ENCODE measurements at places on chromosomes 11 and 22. TPM values are rescaled to one million over a fixed set of nuclear protein-coding genes. Genes with fewer than 3 reads are reported as not detected.
A peak's percentile ranks its signal among the peaks of the same experiment; 100 is the strongest.

Gene CAVIN3
- total RNA-seq, result 71.8 TPM

Gene DEPDC5
- total RNA-seq, result 30.6 TPM

Gene DKK3
- 309 TPM for total RNA-seq

Gene OR51B5
- total RNA-seq, result 3.6 TPM

Gene MGAT3
- total RNA-seq, result 38.0 TPM

Gene BARX2
- 0.36 TPM for total RNA-seq

Gene CLMP
- total RNA-seq, result 4.2 TPM

- no peak overlapping the region for H3K4me3 ChIP-seq
- no peak overlapping the region for H3K27ac ChIP-seq
- H3K36me3 ChIP-seq, result no peaks in the 10 kb centered on the region
- DNase-seq, result no peak
- H3K4me1 ChIP-seq, result no peaks in the 10 kb centered on the region
Observed at GRCh38 chr11:65788821-65789220, 2.0 kb downstream of the OVOL1 start.

- no peak for DNase-seq
- no peak overlapping the region for H3K27ac ChIP-seq
- no peaks in the 10 kb centered on the region for H3K27me3 ChIP-seq
Observed at GRCh38 chr22:27808451-27809225, 7.1 kb upstream of the MN1 start.

DNA sequence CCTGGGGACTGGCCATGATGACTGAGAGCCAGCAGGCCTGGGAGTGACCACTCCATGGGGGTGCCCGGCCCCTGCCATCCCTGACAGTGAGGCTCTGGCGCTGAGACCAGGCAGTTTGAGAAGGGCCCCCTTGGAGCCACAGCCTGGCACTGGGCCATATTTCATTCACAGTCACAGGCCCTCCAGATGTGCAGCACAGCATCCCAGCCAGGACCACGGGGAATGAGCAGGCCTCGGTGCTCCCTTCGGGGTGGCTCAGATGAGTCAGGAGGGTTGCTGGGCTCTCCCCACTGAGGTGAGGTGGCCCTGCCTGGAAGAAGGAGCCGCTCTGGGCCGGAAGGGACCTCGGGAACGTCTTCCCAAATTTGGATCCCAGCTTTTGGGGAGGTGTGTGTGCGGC, 53.0 kb downstream of the GRAMD4 start:
- H3K27ac ChIP-seq, result no peak overlapping the region
- no peaks in the 10 kb centered on the region for H3K27me3 ChIP-seq

- H3K27me3 ChIP-seq, result peaks cover 74% of the 10 kb centered on the region
- DNase-seq, result no peak
- H3K36me3 ChIP-seq, result no peaks in the 10 kb centered on the region
Observed at GRCh38 chr11:68843052-68843561, 1.4 kb upstream of the CPT1A start.

- no peaks in the 10 kb centered on the region for H3K4me1 ChIP-seq
- no peaks in the 10 kb centered on the region for H3K36me3 ChIP-seq
- H3K4me3 ChIP-seq, result no peak overlapping the region
- H3K27ac ChIP-seq, result no peak overlapping the region
Observed at GRCh38 chr22:19784384-19785175, 24.0 kb downstream of the TBX1 start.

DNA sequence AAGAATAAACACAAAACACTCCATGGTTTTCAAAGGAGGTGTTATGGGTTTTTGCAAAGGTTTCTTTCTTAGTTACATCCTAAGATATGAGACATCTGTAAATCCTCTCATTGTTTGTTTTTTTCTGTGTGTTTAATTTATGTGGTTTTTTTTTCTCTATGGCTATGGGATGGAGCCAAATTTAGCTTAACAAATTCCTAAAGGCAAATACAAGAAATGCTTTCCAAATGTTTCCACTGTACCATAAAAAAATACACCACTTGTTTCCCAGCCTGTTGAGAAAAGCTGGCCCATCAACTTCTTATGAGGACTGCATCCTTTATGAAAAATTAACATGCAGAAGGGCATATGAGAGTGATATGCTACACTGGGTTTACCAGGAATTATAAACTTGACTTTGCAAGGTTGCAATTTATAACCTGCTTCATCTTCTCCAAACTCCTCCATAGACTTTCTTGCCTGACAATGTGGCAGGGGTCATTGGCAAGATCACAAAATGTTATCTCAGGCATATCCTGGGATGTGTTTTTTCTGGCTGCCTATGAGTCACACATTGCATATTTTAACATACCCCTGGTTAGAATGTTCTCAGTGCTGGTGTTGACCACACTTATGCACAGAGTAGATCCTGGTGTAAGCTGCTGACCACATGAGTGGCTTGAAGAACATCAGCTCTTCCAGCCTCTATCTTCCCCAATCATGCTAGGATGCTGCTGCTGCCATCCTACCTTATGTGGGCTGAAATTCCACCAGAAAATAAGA, 137.6 kb upstream of the TTC12 start:
- no peak overlapping the region for H3K27ac ChIP-seq
- DNase-seq, result peak; percentile 86
- H3K4me3 ChIP-seq, result no peak overlapping the region
- H3K4me1 ChIP-seq, result peaks cover 16% of the 10 kb centered on the region
- H3K27me3 ChIP-seq, result no peaks in the 10 kb centered on the region

DNA sequence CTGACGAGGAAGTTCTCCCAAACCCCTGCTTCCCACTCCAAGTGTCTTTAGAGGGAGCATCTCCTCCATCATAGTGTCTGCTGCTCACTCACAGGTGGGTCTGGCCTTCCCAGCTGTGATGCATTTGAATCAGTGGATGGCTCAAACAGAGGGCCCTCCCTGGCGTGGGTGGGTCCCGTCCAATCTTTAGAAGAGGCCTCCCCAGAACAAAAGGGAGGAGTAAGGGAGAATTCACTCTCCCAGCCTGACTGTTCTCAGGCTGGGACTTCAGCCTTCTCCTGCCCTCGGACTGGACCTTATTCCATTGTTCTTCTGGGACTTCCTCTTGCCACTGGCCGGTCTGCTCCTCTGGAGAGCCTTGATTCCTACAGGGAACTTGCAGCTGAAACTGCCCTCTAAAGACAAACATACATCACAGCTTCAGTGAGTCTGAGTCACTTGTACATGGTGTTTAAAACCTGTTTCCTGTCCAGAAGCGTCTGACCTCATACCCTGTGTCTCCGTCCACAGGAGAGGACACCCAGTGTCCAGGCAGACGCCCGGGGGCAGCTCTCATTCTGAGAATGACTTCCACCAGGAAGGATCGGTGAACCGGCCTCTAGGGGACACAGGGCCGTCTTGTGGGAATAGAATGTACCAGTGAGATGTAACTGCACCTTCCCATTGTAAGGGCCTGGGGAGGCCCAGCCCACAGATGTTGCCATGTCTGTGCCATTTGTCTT, 234.7 kb downstream of the BRD1 start:
- H3K4me1 ChIP-seq, result no peaks in the 10 kb centered on the region
- H3K36me3 ChIP-seq, result no peaks in the 10 kb centered on the region
- DNase-seq, result no peak
- H3K27ac ChIP-seq, result no peak overlapping the region

DNA sequence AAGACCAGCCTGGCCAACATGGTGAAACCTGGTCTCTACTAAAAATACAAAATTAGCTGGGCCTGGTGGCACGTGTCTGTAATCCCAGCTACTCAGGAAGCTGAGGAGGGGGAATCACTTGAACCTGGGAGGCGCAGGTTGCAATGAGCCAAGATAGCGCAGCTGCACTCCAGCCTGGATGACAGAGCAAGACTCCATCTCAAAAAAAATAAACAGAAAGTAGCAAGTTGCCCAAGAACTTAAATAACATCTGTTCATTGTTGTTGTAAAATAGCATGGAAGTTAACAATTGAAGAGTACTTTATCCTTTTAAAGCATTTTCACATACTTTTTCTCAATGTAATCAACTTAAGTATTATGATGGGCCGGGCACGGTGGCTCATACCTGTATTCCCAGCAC, 5.7 kb downstream of the AMBRA1 start:
- H3K36me3 ChIP-seq, result no peaks in the 10 kb centered on the region
- no peaks in the 10 kb centered on the region for H3K27me3 ChIP-seq
- H3K4me1 ChIP-seq, result peaks cover 5% of the 10 kb centered on the region
- H3K4me3 ChIP-seq, result no peak overlapping the region
- DNase-seq, result no peak

Data from cardiac muscle cell (in vitro differentiated cells and primary cell).